GM23338 (cell line): ENCODE measurements at places on chromosomes 16 and 17.

GRCh38 chr17:40960144-40960543 lies 6.6 kb downstream of the KRT39 start:
- no peak overlapping the region for H3K4me3 ChIP-seq
- no peak overlapping the region for H3K27ac ChIP-seq
- no peaks in the 10 kb centered on the region for H3K36me3 ChIP-seq
- no peaks in the 10 kb centered on the region for H3K27me3 ChIP-seq
- peaks cover 23% of the 10 kb centered on the region for H3K4me1 ChIP-seq

- H3K27ac ChIP-seq, result no peak overlapping the region
- H3K4me1 ChIP-seq, result peaks cover 9% of the 10 kb centered on the region
- no peaks in the 10 kb centered on the region for H3K36me3 ChIP-seq
- DNase-seq, result peak; percentile 82
These were observed 108.1 kb downstream of the SNX11 start for GRCh38 chr17:48215583-48216139.

DNA sequence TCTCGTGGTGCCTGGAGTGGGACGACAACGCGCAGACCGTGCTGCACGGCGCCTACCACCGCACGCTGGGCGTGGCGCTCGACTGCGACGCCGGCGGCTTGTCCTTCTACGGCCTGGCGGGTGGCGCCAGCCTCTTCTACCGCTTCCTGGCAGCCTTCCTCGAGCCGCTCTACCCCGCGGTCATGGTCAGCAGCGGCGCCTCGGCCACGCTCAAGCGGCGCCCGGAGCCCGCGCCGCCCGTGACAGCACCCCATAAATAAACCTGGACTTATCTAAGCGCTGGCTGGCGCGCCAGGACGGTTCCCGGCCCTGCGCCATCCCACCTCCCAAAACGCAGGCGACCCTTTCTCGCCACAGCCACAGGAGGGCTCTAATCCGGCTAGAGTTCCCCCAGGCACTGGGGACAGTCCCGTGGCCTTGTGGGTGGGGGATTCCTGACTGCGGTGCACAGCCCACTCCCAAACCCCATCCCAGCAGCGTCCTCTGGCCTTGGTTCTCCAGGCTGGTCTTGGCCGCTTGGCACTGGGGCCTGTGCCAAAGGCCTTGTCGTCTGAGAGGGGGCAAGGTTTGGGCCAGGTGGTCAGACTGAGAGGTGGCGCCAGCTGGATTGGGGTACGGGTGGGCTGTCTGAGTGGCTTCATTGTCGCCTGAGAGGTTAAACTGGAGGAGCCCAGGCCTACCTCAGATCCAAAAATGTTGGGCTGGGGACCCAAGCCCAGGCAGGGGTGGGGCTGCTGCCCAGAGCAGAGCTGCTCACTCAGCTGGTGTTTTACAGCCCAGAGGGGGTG lies 10.1 kb upstream of the SLC16A5 start:
- H3K4me3 ChIP-seq, result peak overlapping the region; percentile 63
- no peak overlapping the region for H3K27ac ChIP-seq
- peaks cover 21% of the 10 kb centered on the region for H3K4me1 ChIP-seq
- DNase-seq, result peak; percentile 66
- no peaks in the 10 kb centered on the region for H3K36me3 ChIP-seq
- H3K27me3 ChIP-seq, result no peaks in the 10 kb centered on the region

- no peaks in the 10 kb centered on the region for H3K27me3 ChIP-seq
- no peak for DNase-seq
- no peaks in the 10 kb centered on the region for H3K36me3 ChIP-seq
- no peak overlapping the region for H3K4me3 ChIP-seq
- H3K27ac ChIP-seq, result no peak overlapping the region
These were observed 246.1 kb downstream of the SLC39A11 start for GRCh38 chr17:72846399-72846798.

DNA sequence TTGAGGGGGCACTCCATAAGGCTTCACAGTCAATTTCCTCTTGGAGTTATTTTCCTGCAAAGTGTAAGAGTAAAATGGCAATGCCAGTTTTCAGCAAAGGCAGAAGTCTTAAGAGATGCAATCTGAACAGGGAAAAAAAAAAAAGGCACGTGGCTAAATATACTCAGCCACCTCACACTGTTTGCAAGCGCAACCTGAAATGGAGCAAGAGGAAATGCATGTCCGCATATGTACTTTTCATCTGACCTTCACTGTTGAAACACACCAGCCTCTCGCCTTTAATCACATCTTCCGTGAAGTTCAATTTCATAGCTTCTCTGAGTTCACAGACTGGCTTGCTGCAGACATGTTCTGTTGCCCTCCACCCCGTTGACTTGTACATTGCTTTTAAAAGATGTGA lies 101.4 kb downstream of the KATNIP start:
- no peaks in the 10 kb centered on the region for H3K36me3 ChIP-seq
- no peak for DNase-seq
- H3K4me1 ChIP-seq, result peaks cover 6% of the 10 kb centered on the region
- H3K4me3 ChIP-seq, result no peak overlapping the region
- no peak overlapping the region for H3K27ac ChIP-seq
- H3K27me3 ChIP-seq, result no peaks in the 10 kb centered on the region

DNA sequence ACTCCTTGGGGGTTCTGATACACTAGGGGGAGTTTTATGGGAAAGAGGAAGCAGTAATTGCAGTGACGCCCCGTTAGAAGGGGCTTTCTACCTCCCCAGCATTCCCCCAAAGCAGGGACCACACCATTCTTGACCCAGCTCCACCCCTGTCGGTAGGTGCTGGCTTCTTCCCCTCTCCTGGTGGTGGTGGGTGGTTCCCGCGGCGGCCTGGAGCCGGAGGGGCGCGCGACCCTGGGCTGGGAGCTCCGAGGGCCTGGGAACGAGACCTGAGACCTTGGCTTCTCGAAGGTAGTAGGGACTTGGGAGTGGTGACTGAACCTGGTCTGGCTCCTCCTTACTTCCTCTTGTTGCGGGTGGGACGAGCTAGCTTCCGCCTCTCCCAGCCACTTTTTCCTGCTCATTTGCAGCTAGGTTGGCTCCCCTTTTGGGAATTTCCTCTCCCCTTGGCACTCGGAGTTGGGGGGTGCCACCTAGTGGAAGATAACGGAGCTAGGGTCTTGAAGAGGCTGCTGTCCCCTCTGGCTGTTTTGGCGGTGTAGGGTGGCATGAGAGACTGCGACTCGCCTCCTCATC lies 438 bp downstream of the GRN start:
- peak overlapping the region; percentile 63 for H3K4me3 ChIP-seq
- H3K36me3 ChIP-seq, result no peaks in the 10 kb centered on the region
- DNase-seq, result peak; percentile 92
- peaks cover 4% of the 10 kb centered on the region; the same call in 1 of the 2 replicates for H3K4me1 ChIP-seq

DNA sequence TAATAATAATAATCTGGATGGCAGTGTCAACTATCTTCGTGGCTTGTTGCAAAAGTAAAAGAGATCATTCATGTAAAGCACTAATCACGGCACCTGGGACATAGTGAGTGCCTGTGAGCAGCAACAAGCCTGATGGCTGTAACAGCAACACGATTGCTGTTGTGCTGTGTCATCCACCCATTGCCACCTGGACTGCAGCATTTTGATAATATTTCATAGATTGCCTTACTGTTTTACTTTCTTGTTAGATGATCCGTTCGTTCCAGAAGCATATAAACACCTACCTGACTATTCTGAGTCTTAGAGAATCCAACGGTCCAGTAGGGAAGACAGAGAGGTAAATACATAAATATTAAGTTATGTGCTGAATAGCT lies 3.1 kb upstream of the MRPS23 start:
- no peaks in the 10 kb centered on the region for H3K27me3 ChIP-seq
- H3K4me3 ChIP-seq, result no peak overlapping the region
- no peak overlapping the region for H3K27ac ChIP-seq
- peaks cover 25% of the 10 kb centered on the region for H3K4me1 ChIP-seq
- no peak for DNase-seq

DNA sequence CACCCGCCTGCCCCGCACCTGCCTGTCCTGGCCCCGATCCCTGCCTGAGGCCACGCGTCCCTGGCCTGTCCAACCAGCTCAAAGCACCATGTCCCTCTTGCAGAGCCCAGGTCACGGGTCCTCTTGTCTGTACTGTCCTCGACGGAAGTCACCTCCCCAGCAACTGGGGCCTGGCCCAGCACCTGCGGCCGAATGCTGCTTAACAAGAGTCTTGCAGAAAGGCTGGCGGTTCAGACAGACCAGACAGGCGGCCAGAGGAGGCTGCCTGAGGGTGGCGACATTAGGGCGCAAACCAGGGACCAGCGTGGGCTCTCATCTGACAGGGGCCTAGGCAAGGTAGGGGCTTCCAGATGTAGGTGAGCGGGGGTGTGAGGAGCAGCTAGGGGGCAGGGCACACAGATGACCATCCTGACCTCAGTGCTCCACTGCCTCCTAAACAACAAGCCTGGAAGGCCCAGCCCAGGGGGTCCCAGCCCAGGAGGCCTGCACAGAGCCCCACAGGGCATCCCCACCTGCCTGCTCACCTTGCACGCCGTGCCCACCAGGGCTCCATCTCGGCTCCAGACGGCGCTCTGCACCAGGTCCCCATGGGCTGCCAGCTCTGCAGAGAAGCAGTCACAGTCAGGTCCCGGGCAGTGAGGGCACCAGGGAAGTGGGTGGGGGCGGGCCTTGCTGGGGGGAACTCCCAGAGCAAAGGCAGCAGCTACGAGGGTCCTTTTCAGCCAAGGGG lies 11.3 kb downstream of the CORO7 start:
- no peaks in the 10 kb centered on the region for H3K4me1 ChIP-seq
- DNase-seq, result no peak
- peak overlapping the region; percentile 66; the same call in 1 of the 2 replicates for H3K27ac ChIP-seq
- no peaks in the 10 kb centered on the region for H3K36me3 ChIP-seq

GRCh38 chr17:67358612-67359011 lies 7.8 kb downstream of the PSMD12 start:
- H3K27me3 ChIP-seq, result no peaks in the 10 kb centered on the region
- no peak for DNase-seq
- peaks cover 5% of the 10 kb centered on the region for H3K36me3 ChIP-seq
- no peak overlapping the region for H3K4me3 ChIP-seq
- peaks cover 12% of the 10 kb centered on the region for H3K4me1 ChIP-seq

DNA sequence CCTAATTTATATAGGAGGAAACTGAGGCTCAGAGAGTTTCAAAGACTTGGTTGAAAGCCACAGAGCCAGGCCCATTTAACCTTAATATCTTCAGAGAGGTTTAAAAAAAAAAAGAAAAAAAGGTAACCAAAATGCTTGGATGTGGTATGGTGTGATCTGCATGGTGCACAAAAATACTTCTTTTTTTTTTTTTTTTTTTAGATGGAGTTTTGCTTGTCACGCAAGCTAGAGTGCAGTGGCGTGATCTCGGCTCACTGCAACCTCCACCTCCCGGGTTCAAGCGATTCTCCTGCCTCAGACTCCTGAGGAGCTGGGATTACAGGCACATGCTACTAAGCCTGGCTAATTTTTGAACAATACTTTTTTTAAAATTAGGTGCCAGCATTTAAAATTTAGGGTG lies 101.8 kb downstream of the XYLT1 start:
- H3K27me3 ChIP-seq, result no peaks in the 10 kb centered on the region
- H3K4me1 ChIP-seq, result peaks cover 55% of the 10 kb centered on the region
- no peak for DNase-seq
- no peaks in the 10 kb centered on the region for H3K36me3 ChIP-seq
- H3K27ac ChIP-seq, result peak overlapping the region; percentile 22; the same call in 1 of the 2 replicates

DNA sequence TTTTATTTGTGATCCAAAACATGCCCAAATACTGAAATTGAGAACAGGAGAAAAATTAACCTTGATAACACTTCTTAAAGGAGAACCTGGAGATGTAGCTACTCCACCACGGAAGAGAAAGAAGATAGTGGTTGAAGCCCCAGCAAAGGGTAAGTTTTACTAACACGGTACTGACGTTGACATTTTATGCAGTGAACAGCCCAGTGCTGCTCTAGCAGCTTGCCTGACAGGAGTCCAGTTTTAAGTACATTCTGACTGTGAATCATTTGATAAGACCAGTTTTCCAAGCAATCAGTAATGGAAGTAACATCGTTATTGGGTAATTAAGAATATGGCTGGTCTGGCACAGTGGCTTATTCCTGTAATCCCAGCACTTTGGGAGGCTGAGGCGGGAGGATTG lies 6.5 kb downstream of the ORC6 start:
- no peaks in the 10 kb centered on the region for H3K27me3 ChIP-seq
- no peak overlapping the region for H3K27ac ChIP-seq
- H3K4me1 ChIP-seq, result peaks cover 7% of the 10 kb centered on the region
- no peak overlapping the region for H3K4me3 ChIP-seq
- no peak for DNase-seq
- H3K36me3 ChIP-seq, result peaks cover 58% of the 10 kb centered on the region

DNA sequence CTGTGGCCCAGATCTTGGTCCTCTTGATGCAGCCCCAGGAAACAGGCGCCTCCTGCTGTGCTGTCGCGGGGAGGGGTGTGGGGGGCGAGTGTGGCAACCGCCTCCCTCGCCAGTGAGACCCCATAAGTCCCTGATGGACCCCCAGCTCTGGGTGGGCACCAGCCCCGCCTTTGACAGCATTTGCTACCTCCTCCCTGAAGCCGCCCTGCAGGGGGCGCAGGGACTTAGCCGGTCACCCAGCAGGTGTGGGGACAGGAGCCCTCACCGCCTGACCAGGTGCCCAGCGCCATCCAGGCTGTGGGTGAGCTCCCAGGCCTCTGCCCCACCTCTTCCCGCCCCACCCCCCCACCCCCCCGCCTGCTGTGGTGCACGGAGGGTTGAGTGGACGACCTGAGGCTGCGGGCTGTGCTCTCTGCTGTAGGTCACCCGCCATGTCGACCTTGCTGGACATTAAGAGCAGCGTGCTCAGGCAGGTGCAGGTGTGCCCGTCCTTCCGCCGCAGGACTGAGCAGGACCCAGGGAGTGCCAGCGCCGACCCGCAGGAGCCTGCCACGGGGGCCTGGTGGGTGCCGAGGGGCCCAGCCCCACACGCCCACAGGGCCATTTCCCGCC lies 4.8 kb downstream of the BAIAP3 start:
- H3K36me3 ChIP-seq, result no peaks in the 10 kb centered on the region
- no peak overlapping the region for H3K4me3 ChIP-seq
- no peak overlapping the region for H3K27ac ChIP-seq
- H3K27me3 ChIP-seq, result peaks cover 25% of the 10 kb centered on the region
- H3K4me1 ChIP-seq, result no peaks in the 10 kb centered on the region; the same call in 1 of the 2 replicates

DNA sequence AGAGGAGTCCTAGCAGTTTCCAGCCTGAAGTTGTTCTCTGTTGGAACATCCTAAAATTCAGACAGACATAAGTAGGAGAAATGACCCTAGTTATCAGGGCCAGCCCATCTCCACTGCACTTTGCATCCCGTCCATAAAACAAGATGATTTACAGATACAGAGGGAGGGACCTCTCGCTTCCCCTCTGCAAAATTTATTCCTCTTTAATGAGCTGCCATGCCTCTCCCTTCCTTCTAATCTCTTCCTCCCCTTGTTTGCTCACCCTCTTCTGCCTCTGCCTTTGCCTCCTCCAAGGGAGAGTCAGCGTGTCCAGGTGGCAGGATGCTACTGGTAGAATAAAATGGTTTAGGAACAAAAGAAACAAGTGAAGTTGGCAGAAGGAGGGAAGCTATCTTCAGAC lies 351.3 kb downstream of the SOX9 start:
- no peak for DNase-seq
- H3K27ac ChIP-seq, result no peak overlapping the region
- H3K27me3 ChIP-seq, result no peaks in the 10 kb centered on the region
- H3K4me1 ChIP-seq, result peaks cover 37% of the 10 kb centered on the region

DNA sequence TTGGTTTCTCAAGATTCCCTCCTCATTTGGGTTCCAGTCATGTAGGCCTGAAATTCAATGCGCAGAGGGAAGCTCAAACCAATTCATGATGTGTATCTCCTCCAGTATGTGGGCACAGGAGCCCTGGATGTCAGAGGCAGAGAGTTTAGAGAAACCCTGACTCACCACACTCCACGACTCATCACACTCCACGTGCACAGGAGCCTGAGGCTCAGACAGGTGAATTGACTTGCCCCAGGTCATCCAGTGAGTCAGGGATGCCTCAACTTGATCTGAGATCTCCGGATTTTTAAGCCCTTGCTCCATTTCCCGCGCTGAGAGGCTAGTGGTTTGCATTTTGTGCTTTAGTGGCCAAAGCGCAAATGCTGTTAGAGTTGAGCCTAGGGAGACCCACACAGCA lies 183.9 kb downstream of the HAPSTR1 start:
- no peaks in the 10 kb centered on the region for H3K36me3 ChIP-seq
- DNase-seq, result no peak
- H3K27me3 ChIP-seq, result no peaks in the 10 kb centered on the region
- no peaks in the 10 kb centered on the region for H3K4me1 ChIP-seq
- no peak overlapping the region for H3K27ac ChIP-seq
